Stimulated activated naive CD8-positive, alpha-beta T cell treated with anti-CD3 and anti-CD28 coated beads, Interleukin-15, Interleukin-2, amounts not matched to agents 100 U/mL and 50 U/mL, for 24 hours (primary cell): ENCODE measurements at places on chromosomes 5 and 9.

DNA sequence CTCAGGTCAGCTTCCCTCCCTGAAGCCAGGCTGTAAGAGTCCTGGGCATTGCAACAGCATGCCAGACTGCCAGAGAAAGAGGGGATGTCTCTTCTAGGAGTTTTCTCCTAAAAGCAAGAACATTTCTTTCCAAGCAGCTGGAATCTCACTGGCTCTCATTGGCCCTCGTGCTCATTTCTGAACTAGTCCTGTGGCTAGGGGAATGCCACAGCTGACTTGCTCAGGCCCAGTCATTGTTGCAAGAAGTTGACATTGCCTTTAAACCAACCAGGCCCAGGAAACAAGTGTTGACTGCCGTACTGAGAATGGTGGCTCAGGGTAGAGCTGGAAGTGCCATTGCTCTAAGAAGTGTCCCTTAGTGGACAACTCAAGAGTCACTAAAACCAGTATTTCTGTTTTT, 15.0 kb upstream of the CEP120 start:
- DNase-seq: no peak

DNA sequence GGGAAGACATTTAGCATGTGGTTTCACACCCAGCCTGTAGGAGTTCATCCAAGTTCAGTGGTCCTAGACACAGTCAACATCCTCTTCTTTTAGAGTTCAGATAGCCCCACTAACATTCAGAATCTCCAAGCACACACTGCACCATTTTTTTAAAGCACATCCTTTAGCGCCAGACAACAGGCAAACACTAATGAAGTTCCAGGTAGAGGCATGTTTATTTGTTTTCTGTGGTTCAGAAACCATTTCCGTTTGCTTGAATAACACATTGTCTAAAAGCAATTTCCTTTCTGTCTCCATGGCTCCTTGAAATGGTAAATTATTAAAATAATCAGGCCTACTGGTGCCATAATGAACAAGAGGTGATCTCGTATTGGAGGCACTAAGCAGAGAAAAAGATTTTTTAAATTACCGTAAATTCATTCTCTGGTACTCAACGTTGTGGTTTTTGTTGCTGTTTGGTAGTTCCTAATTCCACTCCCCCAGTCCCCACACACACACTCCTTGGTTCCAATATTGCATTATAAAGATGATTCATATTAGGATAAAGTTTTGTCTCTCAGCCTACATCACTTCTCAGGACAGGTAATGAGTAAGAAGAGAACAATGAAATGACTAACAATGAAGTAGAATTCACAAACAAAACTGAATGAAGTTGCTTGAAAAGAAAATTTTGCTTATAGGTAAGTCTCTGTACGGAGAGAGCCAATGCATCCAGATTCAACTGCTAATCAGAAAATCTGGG, 153.1 kb downstream of the PCSK1 start:
- no peak for DNase-seq

- no peak for DNase-seq
Measured at GRCh38 chr9:77469515-77470231, 178.4 kb downstream of the GNA14 start.

DNA sequence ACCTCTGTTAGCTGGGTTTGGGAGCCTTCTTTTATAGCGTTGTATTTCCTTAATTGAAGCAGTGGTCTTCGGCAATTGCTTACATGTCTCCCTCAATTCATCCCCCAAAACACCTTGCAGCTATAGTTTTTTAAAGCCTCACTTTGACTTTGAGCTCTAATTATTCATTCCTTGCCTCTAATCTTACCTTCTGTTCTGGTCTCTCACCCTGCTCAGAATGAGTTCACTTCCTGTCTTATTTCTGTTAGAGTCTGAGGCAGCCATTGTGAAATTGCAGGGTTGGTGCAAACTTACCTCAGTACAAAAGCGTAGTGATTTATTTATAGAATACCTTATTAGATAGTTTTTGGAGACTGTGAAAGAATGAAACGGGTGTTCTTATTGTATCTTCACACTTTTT, 35.0 kb downstream of the AOPEP start:
- DNase-seq: no peak

- DNase-seq: no peak
Measured at GRCh38 chr9:113463418-113464285, at the start of gene RGS3. TSS of gene RGS3 (plus strand) at chr9:113463727. CDS start at chr9:113463803, 76 bp downstream.

DNA sequence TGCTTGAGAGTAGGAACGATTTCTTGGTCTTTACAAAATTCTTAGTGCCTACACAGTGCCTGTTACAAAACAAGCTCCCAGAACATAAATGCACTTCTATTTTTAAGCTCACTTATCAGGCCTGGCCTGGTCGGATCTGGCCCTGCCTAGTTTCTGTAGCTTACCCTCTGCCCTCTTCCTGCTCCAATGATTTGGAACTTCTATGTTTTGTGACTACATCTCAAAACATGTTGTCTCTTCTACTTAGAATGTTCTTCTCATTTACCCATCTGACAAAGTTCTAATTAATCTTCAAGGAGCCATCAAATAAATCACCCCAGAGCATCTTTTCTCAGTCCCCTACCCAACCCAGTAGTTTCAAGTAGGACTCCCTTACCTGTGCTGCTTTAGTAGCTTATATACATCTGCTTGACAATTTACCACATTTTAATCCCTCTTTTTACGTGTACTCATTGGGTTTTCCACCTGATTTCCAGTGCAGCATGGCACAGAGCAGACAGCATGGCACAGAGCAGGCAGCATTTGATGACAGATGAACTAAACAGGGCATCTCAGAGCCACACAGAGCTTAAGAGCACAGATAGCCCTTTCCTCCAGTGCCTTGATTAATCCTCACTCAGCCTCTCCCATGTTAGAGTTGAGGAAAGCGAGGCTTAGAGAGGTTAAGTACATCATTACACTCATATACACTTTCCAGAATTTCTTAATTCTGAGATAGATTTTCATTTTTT, 171.9 kb downstream of the MAPKAP1 start:
- no peak for DNase-seq

DNA sequence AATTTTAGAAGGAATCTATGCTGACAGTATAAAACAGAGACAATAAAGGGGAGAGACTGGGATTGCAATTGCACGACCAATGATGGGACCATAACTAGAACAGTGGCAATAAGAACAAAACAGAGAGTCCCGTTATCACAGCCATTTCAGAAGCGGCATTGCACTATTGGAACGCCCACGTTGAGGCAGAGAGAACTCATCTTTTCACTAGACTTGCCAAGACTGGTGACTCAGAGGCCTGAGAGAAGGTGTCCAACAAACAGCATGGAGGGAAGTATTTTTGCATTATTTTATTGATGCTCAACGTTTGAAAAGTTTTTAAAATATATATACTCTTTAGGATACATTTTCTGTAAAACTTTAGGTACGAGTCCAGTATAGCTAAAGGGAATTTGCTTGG, 737.7 kb downstream of the TLE1 start:
- DNase-seq: no peak

GRCh38 chr9:7936996-7937395, 137.4 kb upstream of the DMAC1 start:
- DNase-seq: no peak

DNA sequence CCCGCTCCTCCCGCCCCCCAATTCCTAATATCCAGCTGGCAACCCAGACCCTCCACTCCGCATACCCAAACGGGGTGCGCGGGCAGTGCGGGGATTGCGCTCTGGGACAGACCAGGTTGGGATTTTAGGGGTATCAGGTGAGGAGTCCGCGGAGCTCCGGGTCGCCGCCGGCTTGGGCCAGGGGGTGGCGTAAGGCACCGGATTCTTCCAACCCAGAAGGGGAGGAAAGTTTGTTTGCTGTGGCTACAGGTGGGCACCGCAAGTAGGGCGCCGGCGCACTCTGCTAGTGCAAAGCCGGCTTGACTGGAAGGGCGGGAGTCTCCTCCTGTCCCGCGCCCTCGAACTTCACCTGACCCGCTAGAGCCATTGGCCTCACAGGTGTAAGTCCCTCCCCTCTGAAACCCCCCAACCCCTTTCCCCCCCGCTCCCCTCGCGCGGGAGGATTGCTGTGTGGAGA, 709 bp downstream of the IQGAP2 start:
- peak; percentile 73 for DNase-seq

- DNase-seq: no peak
Measured at GRCh38 chr5:147887026-147887627, 8.6 kb downstream of the SCGB3A2 start.

GRCh38 chr5:109468737-109469420, 59.1 kb upstream of the PJA2 start:
- DNase-seq: peak; percentile 81

GRCh38 chr9:4137234-4137633, 162.6 kb downstream of the GLIS3 start:
- DNase-seq: no peak

GRCh38 chr5:139287890-139288635, 5.5 kb upstream of the MATR3 start:
- no peak for DNase-seq

GRCh38 chr5:73952872-73953271, 326.9 kb downstream of the ARHGEF28 start:
- DNase-seq: no peak
